Stimulated activated CD4-positive, alpha-beta T cell treated with anti-CD3 and anti-CD28 coated beads, TNF-alpha, amount 100 ng/mL, for 4 hours (primary cell): ENCODE measurements at places on chromosomes 12 and 14.

DNA sequence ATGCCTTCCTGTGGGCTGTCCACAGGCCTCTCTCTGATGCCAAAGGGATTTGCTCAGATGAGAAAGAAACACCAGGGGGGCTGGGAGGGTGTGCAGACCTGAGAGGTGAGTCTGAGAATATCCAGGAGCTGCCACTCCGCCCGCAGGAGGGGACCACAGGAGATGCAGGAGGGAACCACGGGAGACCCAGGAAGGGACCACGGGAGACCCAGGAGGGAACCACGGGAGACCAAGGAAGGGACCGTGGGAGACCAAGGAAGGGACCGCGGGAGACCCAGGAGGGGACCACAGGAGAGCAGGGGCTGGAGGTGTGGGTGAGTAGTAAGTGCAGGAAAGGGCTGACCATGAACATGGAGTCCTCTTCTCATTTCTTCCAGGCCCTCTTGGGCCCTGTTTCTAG lies 74.6 kb upstream of the SFSWAP start:
- no peak for DNase-seq

DNA sequence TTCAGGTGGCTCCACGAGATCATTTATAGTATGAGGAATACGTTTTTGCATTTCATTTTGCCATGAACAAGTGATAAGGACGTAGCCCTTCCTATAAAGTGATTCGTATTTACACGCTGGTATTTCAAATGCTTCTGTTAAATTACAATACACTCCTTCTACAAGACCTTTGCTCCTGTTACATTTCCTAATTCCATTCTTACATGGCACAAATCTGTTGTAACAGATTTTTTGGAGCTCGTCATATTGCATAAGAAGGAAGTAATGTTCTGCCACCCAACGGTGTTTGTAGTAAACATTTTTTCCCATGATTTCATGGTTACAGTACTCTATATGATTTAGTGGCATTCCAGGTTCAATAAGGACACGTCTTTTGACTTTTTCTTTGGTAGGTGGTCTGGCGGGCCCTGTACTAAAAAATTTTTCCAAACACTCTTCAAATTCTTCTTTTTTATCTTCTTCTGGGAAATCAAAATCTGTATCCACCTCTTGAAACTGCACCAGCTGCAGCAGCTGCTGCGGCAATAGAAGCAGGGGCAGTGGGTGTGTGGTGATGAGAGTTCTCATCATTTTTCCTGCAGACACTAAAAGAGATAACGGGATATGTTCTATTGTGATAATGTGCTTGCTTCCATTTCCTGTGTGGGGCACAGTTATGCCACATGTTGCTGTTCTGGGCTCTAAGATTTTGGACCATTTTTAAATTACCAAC lies 4.2 kb downstream of the RNASE9 start:
- DNase-seq, result no peak

DNA sequence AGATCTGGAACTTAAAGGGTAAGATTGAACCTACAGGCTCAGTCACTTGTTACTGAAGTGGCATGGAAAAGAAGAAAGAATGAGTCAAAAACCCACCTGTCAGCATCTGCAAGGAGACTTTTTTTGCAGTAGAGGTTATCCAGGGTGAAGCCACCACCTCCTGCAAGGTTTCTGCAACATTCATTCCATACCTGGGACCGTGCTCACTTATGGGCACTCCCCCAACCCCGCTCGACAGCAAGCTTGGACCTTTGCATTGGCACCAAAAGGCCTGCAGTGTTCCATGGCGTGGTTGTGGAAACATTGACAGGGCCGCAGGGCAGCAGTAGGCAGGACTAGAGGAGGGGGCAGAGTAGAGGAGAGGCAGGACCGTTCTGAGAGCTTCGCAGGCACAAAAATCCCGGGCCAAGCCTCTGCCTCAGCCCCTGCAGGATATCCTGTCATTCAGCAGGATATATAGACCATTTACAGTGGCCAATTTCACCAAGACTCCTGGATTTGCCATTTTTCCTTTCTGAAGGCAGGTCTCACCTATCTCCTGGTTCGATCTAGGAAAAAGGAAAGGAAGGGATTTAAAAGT lies at the start of gene STAB2:
TSS of gene STAB2 (plus strand) at position 483 of the 580 bp plus-strand sequence. CDS start 204 bp downstream, outside the sequence.
- DNase-seq, result no peak

- DNase-seq, result no peak
Measured at GRCh38 chr12:109968032-109968420, 28.1 kb downstream of the GIT2 start.

GRCh38 chr12:126727218-126728075 lies 1539.5 kb upstream of the TMEM132C start:
- no peak for DNase-seq

DNA sequence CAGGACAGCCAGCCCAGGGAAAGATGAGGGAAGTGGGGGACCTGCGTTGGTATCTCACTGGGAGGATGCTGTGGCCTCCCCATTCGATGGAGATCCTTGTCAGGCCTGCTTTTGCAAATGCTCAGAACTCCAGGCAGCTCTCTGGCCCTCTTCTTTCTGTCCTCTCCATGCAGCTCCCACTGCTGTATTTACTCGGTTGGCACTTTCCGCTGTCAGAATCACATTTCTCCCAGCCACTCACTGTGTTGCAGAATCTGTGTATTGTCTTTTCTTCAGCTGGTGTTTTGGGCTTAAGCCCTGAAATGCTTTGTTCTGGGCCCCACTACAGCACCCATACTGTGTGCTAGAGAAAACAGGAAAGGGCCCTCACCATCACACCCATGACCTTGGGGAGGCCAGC lies 401.1 kb downstream of the RGS6 start:
- no peak for DNase-seq

- DNase-seq, result no peak
Measured at GRCh38 chr14:53621433-53621832, 335.2 kb downstream of the BMP4 start.

DNA sequence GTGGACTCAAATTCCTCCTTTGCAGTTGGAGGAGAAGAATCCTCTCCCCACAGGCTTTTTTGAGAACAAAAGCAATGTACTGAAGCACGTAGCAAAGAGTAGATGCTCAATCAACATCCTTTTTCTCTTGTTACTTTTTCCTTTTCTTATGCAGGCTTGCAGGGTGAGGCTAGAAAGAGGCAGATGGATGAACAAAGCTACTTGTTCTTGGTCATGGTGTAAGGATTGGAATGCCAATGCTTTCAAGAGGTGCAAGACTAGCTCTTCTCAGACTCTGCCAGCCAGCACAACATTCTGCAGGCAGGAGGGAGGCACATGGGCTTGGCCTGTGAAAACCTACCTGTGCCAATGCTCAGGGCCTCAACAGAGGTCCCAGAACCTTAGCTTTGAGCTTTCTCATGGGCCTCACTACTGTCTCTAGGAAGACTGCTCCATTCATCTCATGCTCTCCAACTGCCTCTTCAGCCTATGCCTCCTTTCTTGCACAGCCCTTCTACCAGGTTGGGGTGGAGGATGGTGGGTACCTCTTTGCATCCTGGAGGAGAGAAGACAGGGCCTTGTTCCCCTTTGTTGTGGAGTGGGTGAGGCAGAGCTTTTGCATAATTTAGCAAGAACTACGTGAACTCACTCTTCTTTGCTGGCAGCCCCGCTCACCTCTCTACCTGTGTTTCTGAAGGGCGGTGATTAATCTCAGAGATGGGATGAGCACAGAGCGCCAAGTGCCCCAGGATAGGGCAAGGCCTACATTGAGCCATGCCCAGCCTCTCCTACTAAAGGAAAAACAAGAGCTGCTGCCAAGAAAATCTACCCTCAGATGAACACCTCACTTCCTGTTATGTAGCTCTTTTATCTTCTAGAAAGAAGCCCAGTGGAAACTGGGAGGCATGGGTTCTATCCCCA lies 1119.7 kb downstream of the VRK1 start:
- DNase-seq, result no peak

DNA sequence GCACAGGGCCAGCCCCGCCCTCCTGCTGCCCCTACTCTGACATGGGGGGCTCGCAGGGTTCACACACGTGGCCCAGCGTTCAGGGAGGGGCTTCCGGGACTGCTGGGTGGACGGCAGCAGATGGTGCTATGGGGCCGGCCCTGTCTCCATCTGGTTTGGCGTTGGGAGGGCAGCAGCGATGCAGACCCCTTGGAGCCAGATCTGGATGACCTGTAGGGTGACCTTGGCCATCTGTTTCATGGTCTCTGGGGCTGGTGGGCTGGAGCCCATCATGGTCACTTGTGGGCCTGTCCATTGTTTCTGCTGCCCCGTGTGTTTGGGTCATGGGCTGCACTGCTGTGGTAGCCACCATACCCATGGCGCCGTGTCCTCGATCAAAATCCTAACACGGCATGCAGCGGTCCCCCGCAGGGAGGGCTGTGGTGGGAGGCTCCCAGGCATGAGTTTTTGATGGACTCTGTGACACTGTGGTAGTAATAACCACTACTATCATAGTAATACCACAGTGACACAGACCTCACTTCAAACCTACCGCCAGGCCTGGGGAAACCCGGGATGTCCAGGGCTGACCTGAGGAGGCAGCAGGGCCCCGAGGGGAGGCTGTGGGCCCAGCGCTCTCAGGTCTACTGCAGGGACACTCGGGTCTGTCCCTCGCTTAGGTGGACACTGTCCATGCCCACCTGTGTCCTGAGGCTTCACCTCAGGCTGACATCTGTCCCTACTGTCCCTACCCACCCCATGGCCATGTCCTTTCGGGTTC lies 359.4 kb downstream of the TMEM121 start:
- no peak for DNase-seq

GRCh38 chr14:55572578-55572977 lies 7.4 kb upstream of the KTN1 start:
- DNase-seq, result no peak

DNA sequence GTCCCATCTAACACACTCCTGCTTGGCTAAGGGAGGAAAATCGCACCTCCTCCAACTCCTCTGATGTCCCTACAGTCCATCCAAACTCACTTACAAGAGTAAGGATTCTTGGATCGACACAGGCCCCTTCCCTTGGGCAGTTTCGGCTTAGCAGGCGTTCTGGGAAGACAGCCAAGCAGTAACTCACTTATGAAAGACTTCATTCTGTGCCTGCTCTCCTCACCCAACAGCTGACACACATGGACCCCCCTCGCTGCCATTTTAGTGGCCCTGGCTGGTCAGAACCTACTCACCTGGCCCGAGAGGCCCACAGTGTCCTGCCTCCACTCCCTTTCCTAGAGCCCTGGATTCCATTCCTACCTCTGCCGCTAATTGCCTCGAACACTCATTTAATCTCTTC lies 52.3 kb upstream of the BCL2L14 start:
- DNase-seq, result no peak

- no peak for DNase-seq
Measured at GRCh38 chr12:117412465-117413188, 51.2 kb upstream of the NOS1 start.

DNA sequence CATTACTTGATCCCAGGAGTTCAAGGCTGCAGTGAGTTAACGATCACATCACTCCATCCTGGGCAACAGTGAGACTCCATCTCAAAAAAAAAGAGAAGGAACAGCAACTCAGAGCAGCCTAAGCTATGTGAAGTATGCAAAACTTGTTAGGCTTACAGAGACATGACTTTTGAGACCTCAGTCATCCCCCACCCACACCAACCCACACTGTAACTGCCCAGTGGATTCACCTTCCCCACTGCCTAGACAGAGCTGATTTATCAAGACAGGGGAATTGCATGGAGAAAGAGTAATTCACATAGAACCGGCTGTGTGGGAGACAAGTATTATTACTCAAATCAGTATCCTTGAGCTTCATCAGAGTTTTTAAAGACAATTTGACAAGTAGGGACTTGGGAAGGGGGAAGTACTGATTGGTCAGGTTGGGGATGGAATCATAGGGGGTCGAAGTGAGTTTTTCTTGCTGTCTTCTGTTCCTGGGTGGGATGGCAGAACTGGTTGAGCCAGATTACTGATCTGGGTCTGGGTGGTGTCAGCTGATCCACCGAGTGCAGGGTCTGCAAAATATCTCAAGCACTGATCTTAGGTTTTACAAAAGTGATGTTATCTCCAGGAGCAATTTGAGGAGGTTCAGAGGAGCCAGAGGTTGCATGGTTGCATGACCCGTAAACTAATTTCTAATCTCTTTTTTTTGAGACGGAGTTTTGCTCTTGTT lies 6.2 kb upstream of the WDR89 start:
- no peak for DNase-seq

DNA sequence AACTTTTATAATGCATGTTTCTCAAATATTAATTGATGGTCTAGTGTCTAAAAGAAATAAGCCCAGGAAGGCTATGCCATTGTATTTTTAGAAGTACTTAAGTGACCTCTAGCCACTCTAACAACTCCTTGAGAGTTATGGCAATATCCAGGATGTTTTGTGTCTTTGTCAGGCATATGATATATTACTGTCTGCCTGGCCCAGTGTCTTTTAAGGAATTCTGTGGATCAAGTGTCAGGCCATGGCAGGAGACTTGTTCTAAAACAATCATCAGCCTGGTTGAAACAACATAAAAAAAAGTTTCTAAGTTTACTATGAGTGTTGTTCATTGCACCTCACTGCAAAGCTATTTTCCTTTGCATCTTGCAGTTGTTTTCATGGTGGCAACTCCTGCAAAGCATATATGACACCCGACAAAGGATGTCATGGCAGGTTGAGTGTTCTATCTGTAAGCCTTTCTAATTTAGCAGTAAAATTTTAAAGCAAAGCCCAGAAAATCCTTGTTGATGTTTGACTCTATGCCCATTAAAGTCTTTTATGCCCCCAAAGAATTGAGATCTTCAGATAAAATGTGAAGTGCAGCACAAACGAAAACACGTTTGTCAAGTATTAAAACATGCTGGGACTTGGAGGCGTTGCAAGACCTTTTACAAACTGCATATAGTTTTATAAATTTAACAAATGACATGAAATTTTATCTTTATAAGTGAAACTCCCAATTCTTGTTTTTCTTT lies 89.5 kb upstream of the SLC38A2 start:
- no peak for DNase-seq

GRCh38 chr12:47804171-47804570 lies 15.5 kb downstream of the HDAC7 start:
- DNase-seq, result no peak

DNA sequence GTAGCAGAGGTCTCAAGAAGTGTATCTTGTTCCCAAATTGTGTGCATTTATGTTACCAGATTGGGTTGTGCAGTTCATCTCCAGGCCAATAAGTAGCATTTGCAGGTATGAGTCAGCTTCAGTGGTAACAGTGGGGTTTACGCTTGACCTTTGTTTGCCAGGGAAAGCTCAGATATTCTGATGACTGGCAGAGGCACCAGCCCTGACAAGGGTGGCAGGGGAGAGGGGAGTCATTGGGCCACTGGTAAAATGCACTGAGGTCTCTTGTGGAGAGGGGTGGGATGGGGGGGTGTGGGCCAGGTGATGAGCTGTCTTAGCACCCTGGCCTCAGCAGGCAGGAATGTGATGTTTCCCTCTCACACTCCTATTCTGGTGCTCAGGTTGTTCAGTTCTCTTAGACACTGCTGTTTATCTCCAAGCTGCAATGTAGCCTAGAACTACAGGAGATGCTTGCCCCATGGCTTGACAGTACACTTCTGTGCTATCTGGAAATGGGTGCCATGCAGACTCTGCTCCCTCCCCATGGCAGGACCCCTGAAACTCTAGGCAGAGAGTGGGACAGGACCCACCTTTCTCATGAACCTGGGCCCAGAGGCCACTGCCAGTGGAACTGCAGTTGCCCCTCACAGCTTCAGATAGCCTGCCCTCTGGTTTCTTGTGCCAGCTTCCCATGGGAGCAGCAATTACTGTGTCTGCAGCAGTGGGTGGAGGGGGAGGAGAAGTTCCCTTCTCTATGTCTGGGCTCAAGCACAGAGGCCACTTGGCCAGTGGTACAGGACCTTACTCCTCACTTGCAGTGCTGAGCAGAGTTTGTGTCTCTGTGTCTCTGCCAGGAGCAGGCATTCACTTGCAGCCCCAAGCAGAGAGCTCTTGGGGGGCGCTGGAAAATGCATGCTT lies 31.9 kb downstream of the USP15 start:
- DNase-seq, result no peak

GRCh38 chr14:60251877-60252276 lies 2.9 kb downstream of the PPM1A start:
- no peak for DNase-seq

- DNase-seq, result no peak
Measured at GRCh38 chr14:29663281-29663801, 264.3 kb downstream of the PRKD1 start.
